ENCODE measurements at places on chromosomes 1 and 21.

DNA sequence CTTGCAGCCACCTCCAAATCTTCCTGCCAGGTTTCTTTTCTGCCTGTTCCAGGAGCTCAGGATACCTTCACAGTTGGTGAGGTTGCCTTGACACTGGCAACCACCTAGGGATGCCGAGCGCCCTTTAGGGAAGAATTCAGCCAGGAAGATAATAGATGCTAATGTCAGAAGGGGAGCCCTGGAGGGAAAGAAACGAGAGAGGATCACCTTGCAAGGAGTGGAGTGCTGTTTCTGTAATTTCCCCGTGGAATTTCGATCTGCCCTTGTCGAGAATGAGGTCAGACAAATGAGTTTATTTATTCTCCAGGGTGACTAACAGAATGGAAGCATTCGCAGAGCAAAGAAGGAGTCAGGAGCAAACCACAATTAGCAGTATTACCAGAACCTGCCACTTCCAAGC is 315.8 kb upstream of the KAZN start:
- DNase-seq: no peak

GRCh38 chr1:93749487-93749886 is 67.8 kb upstream of the BCAR3 start:
- DNase-seq: no peak

- DNase-seq: no peak
These were observed 995 bp downstream of the COLGALT2 start for GRCh38 chr1:184036517-184036949.

- DNase-seq: no peak
These were observed 38.6 kb upstream of the CCDC190 start for GRCh38 chr1:162899422-162900146.

DNA sequence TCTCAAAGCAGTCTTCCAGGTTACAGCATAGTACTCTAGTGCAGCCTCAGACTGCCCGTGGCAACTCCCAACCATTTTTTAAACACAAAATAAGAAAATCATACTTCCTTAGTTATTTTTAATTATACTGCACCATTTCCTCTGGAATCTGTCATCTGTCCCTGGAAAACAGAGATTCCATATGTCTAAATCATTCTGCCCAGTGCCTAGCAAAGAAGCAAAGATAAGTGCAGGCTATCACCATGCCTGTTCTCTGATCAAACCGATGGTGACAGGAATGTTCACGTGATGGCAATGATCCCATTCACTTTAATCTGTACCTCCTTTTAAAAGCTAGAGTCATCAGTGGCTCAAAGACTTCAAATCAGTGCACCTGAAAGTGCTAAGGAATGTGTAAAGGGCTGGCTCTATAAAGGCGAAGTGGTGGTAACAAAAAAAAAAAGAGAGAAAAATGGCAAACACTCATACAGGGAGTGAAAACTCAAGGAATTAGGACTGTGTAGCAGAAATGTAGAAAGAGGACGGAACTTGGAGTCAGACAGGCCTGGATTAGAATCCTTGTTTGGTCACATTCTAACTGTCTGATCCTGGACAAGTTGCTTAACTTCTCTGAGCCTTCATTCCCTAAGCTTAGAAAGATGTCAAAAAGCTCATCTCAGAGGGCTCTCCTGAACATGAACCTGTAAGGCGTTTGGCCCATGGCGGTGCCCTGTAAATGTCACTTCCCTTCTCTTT is 9.9 kb upstream of the CCN1 start:
- DNase-seq: no peak

GRCh38 chr1:20059847-20060246 is 10.1 kb upstream of the PLA2G5 start:
- no peak for DNase-seq

GRCh38 chr1:227315629-227316346 is 2.5 kb downstream of the CDC42BPA start:
- DNase-seq: no peak

DNA sequence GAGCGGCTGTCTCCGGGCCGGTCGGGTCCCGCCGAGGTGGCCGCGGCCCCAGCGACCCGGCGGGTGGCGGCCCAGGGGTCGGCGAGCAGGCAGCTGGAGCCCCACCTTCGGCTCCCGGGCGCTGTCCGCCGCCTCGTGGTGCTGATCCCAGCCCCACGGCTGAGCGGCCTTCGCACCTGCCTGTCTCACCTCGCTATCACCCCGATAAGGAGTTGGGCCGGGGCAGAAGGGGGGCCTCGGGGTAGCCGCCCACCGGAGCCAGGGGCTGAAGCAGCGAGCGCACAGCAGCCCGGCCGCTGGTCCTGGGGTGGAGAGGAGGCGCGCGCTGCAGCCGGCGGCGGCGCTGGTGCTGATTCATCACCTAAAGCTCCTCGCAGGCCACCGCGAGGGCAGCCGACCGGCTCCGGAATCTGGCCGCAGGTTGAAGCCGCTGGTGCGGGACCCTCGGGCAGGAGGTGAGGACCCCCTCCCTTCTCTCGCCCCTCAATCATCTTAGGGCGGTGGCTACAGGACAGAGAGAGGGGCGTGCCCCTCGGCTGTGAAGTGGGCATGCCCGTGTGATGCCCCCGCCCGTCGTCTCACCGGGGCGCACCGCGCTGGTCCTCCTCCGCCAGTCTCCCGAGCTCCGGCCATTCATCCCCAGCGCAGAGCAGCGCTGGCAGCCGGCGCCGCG is 575 bp downstream of the TRIM67 start:
- DNase-seq: no peak

DNA sequence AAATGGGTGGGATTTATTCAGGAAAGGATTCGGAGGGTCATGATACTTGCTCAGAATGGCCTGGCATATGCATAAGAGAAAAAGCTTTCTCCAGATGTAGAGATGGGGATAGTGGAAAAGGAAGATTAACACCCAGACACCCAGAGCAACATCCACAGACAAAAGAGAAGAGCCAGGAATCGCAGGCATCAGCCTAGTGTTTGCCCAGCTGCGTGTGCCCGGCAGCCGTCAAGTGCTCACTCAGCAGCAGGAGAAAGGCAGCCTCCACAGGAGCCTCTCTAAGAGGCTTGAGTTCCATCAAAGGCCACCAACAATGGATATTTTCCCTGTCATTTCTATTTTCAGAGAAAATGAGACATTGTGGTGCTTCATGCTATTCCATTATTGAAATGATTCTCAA is 54.7 kb downstream of the NTPCR start:
- no peak for DNase-seq

- no peak for DNase-seq
These were observed 210.8 kb downstream of the COL11A1 start for GRCh38 chr1:102897557-102897956.

- no peak for DNase-seq
These were observed 53.4 kb upstream of the ASPM start for GRCh38 chr1:197199923-197200271.

- no peak for DNase-seq
These were observed 66.3 kb upstream of the TLR5 start for GRCh38 chr1:223209293-223209898.

DNA sequence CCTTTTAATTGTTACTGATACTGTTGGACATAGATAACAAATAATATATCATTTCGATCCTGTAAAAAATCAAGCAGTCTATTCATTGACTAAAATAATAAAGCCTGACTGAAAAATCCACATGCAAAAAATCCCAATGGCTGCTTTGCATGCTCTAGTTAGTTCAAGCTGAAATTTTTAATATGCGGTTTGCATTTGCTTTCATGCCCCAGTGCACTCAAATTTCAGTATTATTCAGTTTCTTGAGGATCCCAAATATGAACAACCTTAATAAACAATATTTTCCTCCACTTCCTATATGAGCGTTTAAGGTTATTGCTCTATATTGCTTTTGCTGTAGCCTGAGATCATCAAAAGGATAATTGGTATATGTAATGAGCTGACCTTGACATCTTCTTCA is 75.1 kb upstream of the DPH5 start:
- no peak for DNase-seq

DNA sequence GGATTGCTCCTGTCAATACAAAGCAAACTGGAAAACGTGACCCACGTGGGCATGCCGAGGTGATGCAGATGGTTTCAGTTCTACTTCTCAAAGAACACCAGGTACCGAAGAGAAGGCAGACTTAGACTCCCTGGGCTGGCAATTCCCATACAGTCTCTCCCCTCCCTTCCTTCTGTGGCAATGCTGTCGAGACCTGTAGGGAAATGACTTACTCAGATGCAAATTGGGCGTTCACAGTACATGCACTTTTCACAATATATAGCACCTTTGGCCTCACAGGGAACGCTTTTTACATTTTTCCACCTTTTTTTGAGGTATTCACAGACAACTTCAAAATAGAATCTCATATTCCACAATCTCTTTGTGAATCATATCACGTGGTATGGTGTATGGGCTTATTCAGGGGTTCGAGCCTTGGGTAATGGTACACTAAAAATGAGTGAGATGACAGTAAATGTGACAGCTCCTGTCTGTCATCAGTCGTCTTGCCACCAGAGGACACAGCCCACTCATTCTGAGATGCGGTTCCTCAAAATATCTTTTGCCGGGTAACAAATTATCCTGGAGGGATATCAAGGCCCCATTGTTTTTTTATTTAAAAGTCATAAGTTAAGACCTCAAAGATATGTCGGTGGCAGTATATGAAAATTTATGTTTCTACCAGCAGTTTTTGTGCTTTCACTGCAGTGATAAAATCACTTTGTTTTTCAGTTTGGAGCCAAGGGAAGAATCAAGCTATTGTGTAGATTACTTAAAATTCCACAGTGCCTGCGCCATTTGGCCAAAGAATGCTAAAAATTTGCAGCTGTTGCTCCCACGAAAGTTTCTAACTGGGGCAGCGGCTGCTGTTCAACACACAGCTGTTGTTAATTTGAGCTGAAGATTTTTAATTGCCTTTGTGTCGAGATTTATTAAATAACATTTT is 168.4 kb downstream of the ZZZ3 start:
- no peak for DNase-seq

DNA sequence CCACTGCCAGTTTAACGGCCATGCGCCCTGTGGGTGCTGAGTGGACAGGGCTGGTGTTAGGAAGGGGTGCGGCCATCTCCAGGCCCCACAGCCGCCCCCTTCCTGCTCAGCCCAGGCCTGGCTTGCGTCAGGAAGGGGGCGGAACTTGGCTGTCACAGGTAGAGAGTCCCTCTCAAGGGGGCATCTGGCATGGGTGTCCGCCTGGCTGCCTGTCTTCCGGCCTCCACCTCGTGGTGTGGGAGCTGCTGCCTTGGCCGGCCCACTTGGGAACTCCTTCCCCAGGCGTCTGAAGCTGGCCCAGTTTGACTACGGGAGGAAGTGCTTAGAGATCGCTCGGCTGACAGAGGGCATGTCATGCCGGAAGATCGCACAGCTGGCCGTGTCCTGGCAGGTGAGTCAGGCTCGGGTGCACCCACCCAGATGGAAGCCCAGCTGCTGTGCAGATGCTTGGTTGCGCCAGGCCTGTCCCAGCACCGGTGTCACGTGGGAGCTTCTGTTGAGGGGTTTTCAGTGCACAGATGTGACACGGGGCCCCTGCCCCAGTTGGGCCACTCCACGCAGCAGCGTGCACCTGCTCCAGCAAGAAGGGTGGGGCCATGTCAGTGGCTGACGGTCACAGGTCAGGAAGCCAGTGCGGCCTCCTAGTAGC is 9.1 kb upstream of the ATAD3B start:
- DNase-seq: no peak
